T-helper 22 cell (primary cell): ENCODE measurements at places on chromosomes 7 and 10.

GRCh38 chr7:51067258-51067657 is 249.4 kb downstream of the COBL start:
- DNase-seq = no peak

DNA sequence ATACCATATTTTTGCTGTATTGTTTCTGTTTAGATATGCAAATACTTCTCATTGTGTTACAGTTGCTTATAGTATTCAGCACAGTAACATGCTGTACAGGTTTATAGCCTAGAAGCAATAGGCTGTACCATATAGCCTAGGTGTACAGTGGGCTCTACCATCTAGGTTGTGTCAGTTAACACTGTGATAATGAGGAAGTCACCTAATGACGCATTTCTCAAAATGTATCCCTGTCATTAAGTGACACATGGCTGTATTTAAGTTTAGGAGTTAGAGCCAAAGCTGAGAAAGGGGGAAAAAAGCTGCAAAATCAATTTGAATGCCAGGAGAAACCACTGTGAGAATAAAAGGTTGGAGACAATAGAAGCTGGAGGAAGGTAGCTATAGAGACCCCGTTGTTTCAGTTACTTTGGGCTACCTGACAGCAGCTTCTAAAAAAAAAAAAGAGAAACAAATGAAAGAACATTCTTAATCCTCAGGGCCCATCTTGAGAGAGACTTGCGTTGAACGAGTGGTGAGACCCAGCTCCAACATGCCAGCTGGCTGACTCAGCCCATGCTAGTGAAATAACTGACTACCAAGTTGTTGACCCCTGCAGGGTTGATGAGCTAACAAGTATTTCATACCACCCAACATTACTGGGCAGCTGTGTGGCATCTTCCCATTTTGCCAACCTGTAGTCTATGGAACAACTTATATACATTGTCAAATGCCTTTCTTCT is 8.7 kb downstream of the STARD3NL start:
- DNase-seq = no peak

GRCh38 chr7:22394739-22395138 is 37.8 kb upstream of the RAPGEF5 start:
- no peak for DNase-seq

- no peak for DNase-seq
Measured at GRCh38 chr7:44473295-44473694, 17.2 kb downstream of the NUDCD3 start.

GRCh38 chr10:118981946-118982345 is 47.6 kb upstream of the NANOS1 start:
- no peak for DNase-seq

GRCh38 chr10:29353305-29353704 is 64.4 kb downstream of the LYZL1 start:
- DNase-seq = no peak

DNA sequence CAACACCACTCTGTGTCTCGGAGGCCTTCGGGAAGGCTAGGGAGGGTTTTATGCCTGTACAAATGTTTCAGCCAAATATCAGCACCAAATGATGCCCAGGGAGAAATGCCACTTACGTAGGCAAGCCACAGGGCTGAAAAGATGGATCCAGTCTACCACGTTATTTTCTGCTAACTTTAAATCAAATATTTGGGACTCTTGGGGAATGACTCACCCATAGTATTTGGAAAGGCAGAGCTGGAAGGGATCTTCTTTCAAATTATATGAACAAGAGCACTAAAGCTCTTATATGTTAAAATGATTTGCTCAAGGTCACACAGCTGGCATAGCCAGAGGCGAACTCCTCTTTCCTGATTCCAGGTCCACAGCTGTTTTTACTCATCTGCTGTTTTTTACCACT is 591.4 kb downstream of the SORCS1 start:
- DNase-seq = no peak

DNA sequence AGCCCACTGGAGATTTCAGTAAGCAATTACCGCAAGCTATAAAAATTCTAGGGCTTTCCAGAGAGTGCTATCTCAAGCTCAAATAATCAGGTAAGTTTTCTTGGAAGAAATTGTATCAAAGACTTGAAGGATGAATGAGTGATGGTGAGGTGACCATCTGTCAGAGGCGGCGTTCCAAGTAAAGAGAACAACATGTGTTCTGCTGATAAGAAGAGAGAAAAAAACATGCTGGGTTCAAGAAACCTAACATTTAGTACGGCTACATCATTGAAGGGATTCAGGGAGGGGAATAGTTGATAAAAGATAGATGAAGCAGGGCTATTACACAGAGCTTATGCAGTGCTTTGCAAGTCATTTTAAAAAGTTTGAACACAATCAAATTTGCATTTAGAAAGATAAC is 100.7 kb downstream of the GNAI1 start:
- DNase-seq = no peak

GRCh38 chr7:6252748-6253147 is 19.7 kb downstream of the CYTH3 start:
- DNase-seq = no peak

DNA sequence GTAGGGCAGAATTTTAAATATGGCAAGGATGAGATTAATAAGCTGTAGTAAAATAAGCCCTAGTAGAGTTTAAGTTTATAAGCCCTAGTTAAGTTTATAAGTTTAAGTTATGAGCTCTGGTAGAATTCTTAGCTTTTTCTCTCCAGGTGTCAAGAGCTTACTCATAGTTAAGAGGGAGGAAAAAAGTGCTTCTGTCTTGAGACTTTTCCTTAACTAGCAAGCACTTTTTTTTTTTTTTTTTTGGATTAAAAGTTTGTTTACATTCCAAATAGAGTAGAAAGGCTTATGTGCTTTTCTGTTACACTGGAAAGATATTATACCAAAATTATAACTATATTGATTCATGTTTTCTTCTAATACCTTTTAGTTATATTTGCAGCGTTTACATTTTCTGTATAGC is 25.5 kb upstream of the MPP7 start:
- no peak for DNase-seq

DNA sequence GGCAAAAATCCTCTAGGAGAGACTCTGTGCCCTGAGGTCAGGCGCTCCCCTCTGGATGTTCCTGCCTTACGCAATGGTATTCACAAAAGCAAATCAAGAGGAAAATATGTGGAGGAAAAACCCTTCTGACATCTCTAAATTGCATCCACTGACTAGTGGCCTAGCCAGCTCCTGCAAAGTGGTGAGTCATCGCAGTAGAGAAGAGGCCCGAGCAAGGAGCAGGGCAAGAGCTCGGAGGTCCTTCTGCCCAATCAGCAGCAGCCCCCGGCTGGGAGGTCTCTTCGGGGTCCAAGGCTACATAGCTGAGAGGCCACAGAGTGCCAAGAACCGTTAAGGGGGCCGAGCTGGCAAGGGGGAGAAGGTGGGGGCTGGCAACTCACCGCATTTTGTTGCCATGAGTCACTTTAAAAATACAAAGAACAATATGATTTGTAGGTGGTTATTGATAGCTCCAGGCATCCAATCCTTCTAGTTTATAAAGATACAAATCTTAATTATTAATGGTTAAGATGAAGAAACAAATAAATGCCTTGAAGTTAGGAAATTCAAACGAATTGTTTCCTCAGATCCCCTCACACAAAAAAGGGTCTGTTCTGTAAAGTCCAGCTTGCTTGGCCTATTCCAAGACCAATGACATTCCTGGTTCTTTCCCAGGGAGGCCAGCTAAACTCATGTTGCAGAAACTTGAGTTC is 161.6 kb downstream of the PKD1L1 start:
- DNase-seq = no peak

- no peak for DNase-seq
Measured at GRCh38 chr7:149690688-149691446, 82.5 kb downstream of the ZNF467 start.

GRCh38 chr7:112654322-112655216 is 135.6 kb downstream of the TMEM168 start:
- DNase-seq = no peak
